ENCODE measurements at places on chromosomes 11 and 22. TPM values are rescaled to one million over a fixed set of nuclear protein-coding genes. Genes with fewer than 3 reads are reported as not detected.
A peak's percentile ranks its signal among the peaks of the same experiment; 100 is the strongest.

ISX gene
- total RNA-seq = not detected

GRCh38 chr22:17964156-17964555 is 60.2 kb downstream of the MICAL3 start:
- no peak for DNase-seq
- H3K4me1 ChIP-seq = peaks cover 9% of the 10 kb centered on the region
- H3K27ac ChIP-seq = no peak overlapping the region
- no peaks in the 10 kb centered on the region for H3K27me3 ChIP-seq
- H3K4me3 ChIP-seq = no peak overlapping the region

DNA sequence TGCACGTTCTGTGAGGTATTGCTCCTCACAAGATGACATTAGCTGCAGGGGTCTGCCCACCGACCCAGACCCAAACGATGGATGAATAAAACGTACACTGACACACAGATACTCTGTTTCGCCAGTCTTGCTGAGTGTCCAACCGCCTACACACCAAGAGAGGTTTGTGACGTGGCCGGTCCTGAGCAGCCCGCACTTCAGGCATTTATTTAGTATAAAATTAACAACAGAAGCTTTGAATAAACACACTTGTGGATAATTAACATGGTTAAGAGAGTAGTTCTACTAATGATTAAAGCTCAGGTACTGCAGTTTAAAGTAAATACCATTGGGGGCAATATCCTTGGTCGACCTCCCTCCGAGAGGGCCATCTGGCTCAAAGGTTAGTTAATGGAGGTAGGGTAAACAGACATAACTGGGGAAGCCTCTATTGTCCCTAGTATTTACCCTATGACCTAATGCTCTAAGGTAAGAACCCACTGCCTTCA is 75.7 kb downstream of the CCDC83 start:
- H3K36me3 ChIP-seq = no peaks in the 10 kb centered on the region
- no peak overlapping the region for H3K27ac ChIP-seq
- H3K27me3 ChIP-seq = no peaks in the 10 kb centered on the region
- no peak for DNase-seq

PANX3 gene
- not detected for total RNA-seq

DNA sequence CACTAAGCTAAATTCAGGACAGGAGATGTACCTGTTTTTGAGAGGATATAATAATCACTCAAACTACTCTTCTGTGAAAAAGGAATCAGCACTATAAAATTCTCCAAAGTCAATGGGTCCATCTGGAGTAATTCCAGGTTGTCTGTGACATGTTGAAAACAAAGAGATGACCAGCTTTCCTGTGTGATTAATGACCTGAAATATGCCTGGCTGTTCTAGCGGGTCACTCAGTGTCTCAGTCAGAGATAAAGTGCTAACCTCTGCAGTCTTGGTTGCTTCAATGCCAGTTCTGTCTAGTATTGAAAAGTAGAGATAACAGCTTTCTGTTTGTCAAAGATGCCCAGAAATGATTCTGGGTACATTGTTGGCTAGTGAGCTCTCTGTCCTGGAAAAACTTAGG is 722.6 kb upstream of the TENM4 start:
- no peaks in the 10 kb centered on the region for H3K36me3 ChIP-seq
- H3K4me3 ChIP-seq = no peak overlapping the region
- no peak for DNase-seq
- no peak overlapping the region for H3K27ac ChIP-seq
- H3K4me1 ChIP-seq = no peaks in the 10 kb centered on the region
- no peaks in the 10 kb centered on the region for H3K27me3 ChIP-seq

FOLR3 gene
- 1.1 TPM for total RNA-seq

- no peak overlapping the region for H3K27ac ChIP-seq
- H3K4me1 ChIP-seq = peaks cover 5% of the 10 kb centered on the region
- no peaks in the 10 kb centered on the region for H3K36me3 ChIP-seq
- H3K4me3 ChIP-seq = no peak overlapping the region
- DNase-seq = no peak
Measured at GRCh38 chr11:33263549-33263948, 6.4 kb downstream of the HIPK3 start.

DNA sequence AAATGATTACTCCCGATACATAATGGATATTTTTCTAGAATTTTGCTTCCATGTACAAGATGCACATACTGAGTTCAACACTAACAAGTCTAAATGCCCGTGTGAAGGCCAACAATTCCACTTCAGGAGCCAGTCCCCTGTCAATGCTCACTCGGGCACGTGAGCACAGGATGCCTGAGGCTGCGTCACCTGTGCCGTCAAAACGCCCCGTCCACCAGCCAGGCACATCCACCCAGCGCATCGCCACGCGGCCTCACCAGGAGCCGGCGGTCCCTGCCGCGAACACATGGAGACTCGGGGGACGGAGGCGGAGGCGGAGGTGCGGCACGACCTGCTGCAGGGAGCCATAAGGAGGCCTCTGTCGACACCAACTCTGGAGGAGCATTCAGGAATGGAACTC is 9.8 kb downstream of the TOLLIP start:
- no peaks in the 10 kb centered on the region for H3K27me3 ChIP-seq
- H3K27ac ChIP-seq = no peak overlapping the region
- peaks cover 4% of the 10 kb centered on the region for H3K36me3 ChIP-seq
- H3K4me3 ChIP-seq = no peak overlapping the region

GRCh38 chr11:40998920-40999319 is 460.5 kb downstream of the LRRC4C start:
- no peak overlapping the region for H3K4me3 ChIP-seq
- no peak for DNase-seq
- H3K27me3 ChIP-seq = no peaks in the 10 kb centered on the region
- H3K36me3 ChIP-seq = no peaks in the 10 kb centered on the region
- H3K27ac ChIP-seq = no peak overlapping the region
- H3K4me1 ChIP-seq = no peaks in the 10 kb centered on the region

GRCh38 chr22:32655068-32655467 is 146.4 kb upstream of the TIMP3 start:
- no peaks in the 10 kb centered on the region for H3K27me3 ChIP-seq
- H3K36me3 ChIP-seq = no peaks in the 10 kb centered on the region
- DNase-seq = no peak
- H3K27ac ChIP-seq = no peak overlapping the region

DNA sequence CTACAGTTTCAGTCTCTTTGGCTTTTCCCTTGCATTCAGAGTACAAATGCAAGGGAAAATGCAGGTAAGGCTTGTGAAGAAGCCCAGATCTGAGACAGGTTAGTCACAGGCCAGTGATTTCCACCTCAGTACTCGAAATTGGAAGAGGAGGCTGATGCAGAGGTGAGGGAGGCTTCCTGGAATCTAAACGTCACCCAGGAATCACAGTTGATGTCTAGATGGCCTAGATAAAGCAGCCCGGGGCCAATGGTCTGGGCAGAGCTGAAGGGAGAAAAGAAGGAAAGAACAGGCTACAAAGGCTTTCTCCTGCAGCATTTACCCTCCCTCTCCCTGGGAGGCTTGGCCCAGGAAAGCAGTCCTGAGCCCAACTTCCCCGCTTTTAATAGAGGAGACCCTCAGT is 8.5 kb downstream of the TRIM6 start:
- DNase-seq = no peak
- H3K27ac ChIP-seq = no peak overlapping the region
- H3K4me3 ChIP-seq = no peak overlapping the region
- H3K27me3 ChIP-seq = no peaks in the 10 kb centered on the region
- no peaks in the 10 kb centered on the region for H3K36me3 ChIP-seq

BAIAP2L2 gene
- total RNA-seq = 0.99 TPM

CLDN5 gene
- not detected for total RNA-seq

IL17REL gene
- not detected for total RNA-seq

GRCh38 chr22:36215981-36216380 is 14.4 kb upstream of the APOL4 start:
- no peaks in the 10 kb centered on the region for H3K27me3 ChIP-seq
- H3K27ac ChIP-seq = no peak overlapping the region
- no peak overlapping the region for H3K4me3 ChIP-seq

CEND1 gene
- total RNA-seq = not detected

SLC22A25 gene
- total RNA-seq = not detected

- no peak for DNase-seq
- H3K27ac ChIP-seq = no peak overlapping the region
- no peaks in the 10 kb centered on the region for H3K4me1 ChIP-seq
- H3K4me3 ChIP-seq = no peak overlapping the region
Measured at GRCh38 chr11:119835753-119836152, 106.8 kb upstream of the NECTIN1 start.

PRG3 gene
- total RNA-seq = not detected

DNA sequence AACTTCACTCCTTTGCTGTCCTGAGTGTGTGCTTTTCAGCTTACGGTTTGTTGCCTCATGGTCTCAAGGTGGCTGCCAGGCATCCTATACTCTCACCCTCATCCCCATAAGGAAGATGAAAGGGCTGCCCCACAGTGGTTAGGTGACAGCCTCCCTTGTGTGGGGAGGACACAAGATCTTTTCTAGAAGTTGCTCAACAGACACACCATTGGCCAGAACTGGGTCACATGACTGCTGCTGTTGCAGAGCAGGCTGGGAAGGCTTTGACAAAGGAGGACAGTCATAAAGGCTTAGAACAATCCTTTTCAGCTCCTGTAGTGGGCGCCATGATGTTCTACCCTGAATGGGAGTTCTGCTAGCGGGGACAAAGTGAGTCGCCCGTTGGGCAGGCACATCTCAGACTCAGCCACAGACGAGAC is 69.7 kb upstream of the RASD2 start:
- H3K4me3 ChIP-seq = no peak overlapping the region
- no peaks in the 10 kb centered on the region for H3K4me1 ChIP-seq
- no peaks in the 10 kb centered on the region for H3K36me3 ChIP-seq
- no peak for DNase-seq

CALCB gene
- 0.27 TPM for total RNA-seq

SYT7 gene
- 0.07 TPM for total RNA-seq

DNA sequence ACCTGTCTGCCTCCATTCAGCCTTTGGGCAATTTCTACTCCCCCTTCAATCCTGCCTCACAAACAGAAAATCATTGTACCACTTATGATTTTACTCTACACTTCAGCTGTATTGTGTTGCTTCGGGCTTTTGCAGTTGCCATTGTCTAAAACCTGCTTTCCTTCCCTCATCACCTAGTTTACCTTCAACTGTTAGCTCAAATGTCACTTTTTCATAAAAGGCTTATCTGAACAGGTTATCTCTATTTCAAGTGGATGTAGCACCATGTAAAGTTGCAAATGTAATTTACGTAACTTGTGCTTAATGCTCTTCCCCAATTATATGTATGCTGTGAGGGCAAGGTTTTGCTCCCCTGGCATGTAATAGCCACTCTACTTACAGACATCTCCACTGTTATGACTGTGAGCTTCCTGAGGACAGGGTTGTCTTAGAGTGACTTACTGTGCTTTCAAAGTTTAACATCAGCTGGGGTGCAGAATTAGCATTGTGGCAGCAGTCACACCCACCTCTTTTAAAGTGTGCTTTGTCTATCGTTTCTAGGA is 5.4 kb downstream of the RPS25 start:
- H3K36me3 ChIP-seq = peaks cover 64% of the 10 kb centered on the region
- H3K27ac ChIP-seq = no peak overlapping the region
- no peak for DNase-seq
- peaks cover 17% of the 10 kb centered on the region for H3K4me1 ChIP-seq
- H3K4me3 ChIP-seq = no peak overlapping the region

GRCh38 chr11:8828580-8829361 is 82.2 kb upstream of the AKIP1 start:
- DNase-seq = no peak
- no peak overlapping the region for H3K27ac ChIP-seq
- peaks cover 3% of the 10 kb centered on the region for H3K4me1 ChIP-seq
- H3K36me3 ChIP-seq = no peaks in the 10 kb centered on the region
- H3K4me3 ChIP-seq = no peak overlapping the region
- no peaks in the 10 kb centered on the region for H3K27me3 ChIP-seq

ARHGEF17 gene
- total RNA-seq = 0.02 TPM

GGA1 gene
- 80.2 TPM for total RNA-seq

DNA sequence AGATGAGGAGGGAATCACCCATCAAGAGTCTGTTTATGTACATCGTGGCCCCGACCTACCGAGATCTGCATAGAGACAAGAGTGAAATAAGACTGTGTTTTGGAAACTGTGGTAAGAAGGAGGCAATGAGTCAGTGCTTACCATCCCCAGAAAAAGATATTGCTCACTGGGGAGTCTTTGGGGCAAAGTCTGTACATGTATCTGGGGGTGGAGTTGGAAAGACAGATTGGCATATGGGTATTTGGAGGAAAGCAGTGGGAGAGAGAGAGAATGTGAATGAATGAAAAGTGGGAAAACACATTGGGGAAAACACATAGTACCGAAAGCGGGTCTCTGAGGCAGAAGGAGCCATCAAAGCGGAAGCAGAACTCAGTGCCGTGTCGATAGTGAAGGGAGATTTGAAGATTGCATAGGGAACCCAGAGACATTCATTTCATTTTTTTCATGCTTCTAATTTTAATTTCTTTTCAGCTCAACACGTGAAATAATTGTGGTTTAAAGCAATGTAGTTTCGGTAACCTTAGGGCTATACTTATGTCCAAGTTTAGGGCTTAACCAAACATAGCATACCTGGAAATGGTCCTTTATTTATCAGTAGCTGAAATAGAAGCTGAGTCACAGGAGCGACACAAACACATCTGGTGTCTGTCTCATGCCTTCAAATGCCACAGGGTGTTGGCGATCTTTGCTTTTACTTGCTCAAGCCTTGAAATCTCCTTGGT is 98.6 kb upstream of the CD44 start:
- peaks cover 10% of the 10 kb centered on the region for H3K4me1 ChIP-seq
- DNase-seq = peak; percentile 87
- peak overlapping the region; percentile 65 for H3K27ac ChIP-seq
- no peaks in the 10 kb centered on the region for H3K36me3 ChIP-seq
- H3K27me3 ChIP-seq = no peaks in the 10 kb centered on the region

GRCh38 chr11:19735909-19736498 is 23.4 kb downstream of the NAV2 start:
- no peaks in the 10 kb centered on the region for H3K36me3 ChIP-seq
- no peak for DNase-seq
- H3K27ac ChIP-seq = no peak overlapping the region
- H3K27me3 ChIP-seq = no peaks in the 10 kb centered on the region
- H3K4me3 ChIP-seq = no peak overlapping the region

DNA sequence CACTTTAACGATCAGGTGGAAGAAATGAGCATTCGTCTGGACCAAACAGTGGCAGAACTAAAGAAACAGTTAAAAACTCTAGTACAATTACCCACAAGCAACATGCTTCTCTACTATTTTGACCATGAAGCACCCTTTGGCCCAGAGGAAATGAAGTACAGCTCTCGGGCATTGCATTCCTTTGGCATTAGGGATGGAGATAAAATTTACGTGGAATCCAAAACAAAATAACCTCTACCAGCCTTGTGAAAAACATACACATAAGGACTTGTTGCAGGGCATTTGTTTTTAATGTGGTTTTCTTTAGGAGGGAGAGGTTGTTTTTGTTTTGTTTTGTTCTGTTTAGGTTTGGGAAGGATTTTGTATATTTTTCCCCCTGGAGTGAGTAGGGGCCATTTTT is 14.2 kb upstream of the TECTA start:
- no peaks in the 10 kb centered on the region for H3K4me1 ChIP-seq
- H3K36me3 ChIP-seq = peaks cover 19% of the 10 kb centered on the region
- no peak for DNase-seq
- no peak overlapping the region for H3K4me3 ChIP-seq

- DNase-seq = no peak
- no peaks in the 10 kb centered on the region for H3K4me1 ChIP-seq
- no peak overlapping the region for H3K4me3 ChIP-seq
- H3K27ac ChIP-seq = no peak overlapping the region
Measured at GRCh38 chr11:25855916-25856315, 476.0 kb upstream of the ANO3 start.

- no peaks in the 10 kb centered on the region for H3K4me1 ChIP-seq
- no peaks in the 10 kb centered on the region for H3K36me3 ChIP-seq
- no peaks in the 10 kb centered on the region for H3K27me3 ChIP-seq
- no peak for DNase-seq
- H3K4me3 ChIP-seq = no peak overlapping the region
Measured at GRCh38 chr11:88651556-88651955, 314.0 kb upstream of the CTSC start.
